HFFc6 (cell line): ENCODE measurements at places on chromosomes 2 and 18.

GRCh38 chr2:108910541-108911396 is 78.3 kb downstream of the EDAR start:
- no peak for DNase-seq

- DNase-seq, result no peak
Observed at GRCh38 chr2:70988151-70988550, 6.5 kb downstream of the TEX261 start.

GRCh38 chr2:209525834-209526281 is 102.0 kb downstream of the MAP2 start:
- peak; percentile 92 for DNase-seq

GRCh38 chr2:137951586-137951985 is 12.7 kb upstream of the HNMT start:
- DNase-seq, result peak; percentile 13

DNA sequence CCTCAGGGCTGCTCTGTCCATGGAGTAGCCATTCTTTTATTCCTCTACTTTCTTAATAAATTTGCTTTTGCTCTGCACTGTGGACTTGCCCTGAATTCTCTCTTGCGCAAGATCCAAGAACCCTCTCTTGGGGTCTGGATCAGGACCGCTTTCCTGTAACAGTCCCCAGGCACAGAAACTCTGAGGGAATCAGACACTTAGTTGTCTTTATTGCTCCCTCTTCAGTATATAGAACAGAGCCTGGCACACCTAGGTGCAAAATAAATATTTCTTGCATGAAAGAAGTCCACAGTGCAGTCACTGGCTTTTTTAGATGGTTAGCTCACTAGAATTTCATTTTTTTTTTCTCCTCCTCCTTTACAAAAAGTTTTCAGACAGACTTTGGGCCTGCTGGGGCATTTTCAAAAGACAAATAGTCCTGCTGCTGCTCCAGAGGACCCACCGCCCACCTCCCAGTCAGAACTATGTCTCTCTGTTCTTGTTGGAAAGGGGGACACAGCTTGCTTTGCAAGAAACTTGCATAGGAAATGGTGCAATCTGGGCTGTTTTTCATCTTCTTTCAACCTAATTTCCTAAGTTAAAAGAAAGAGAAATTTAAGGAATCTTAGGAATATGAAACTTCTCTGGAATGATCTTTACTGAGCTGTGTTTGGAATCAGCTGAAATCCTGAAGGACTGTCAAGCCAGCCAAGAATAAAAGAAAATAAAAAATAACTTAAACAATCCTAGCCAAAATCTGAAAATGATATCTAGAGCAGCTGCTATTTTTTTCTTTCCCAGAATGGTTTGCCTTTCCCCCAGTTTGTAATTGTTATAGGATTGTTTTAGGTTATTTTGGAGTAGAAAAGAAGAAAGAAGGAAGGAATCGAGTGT is 31.7 kb upstream of the MAP4K3 start:
- no peak for DNase-seq

DNA sequence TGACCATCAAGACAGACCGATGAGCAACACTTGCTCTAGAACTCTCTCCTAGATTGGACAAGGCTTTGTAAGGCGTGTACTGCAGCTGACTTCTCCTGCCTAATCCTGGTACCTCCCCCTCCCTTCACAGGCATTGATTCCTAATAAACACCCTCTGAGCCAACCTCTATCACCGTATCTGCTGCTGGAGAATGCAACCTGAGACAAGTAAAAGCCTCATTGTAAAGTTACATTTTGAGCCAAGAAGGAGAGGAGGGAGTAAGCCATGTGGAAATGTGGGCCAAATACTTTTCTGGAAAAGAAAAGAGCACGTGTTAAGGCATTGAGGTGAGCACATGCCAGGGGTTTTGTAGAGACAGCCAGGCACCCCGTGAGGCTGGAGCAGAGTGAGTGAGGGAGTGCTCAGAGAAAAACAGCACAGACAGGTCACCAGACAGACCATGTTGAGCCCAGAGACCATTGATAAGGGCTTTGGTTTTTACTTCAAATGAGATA is 2.6 kb upstream of the WDFY1 start:
- no peak for DNase-seq

- DNase-seq, result no peak
Observed at GRCh38 chr2:227627769-227628168, 10.5 kb downstream of the SCYGR4 start.

DNA sequence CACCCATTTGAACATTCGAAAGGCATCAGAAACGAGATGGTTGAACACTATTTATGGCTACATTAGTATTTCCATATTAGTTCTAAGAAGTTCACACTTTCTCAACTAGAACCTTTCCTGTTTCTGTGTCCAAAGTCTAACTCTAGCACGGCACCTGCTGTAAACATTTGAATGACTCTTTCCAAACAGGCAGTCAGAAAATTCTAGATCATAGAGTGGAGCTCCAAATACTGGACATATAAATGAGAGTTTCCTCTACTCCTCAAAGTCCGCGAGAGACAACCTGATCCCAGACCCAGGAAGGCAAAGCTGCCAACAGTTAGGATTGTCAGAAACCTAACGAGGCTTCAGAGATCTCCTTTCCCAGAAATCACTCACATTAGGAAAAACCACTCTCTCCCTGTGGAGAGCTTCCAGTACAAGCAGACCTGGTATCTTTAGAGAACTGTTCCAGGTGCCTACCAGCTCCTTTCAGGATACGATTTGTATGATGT is 10.6 kb downstream of the RND3 start:
- no peak for DNase-seq

DNA sequence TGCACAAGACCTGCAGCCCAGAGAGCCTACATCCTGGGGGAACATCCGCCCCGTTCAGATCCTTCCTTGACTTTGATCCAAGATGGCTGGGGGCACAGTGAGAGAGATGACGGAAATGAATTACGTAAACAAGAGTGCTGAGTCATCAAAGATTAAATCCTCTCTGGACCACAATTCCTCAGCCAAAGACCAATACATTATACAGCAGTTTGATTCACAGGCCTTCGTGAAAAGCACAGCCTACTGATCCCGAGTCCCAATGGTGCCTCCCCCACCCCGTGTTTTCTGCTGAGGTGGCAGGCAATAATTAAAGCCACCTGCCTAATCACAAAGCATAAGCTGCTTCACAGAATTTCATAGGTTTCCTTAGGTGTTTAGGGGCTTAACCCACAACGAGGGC is 43.0 kb downstream of the MYO5B start:
- no peak for DNase-seq

GRCh38 chr2:45192991-45193390 is 183.7 kb upstream of the SIX2 start:
- DNase-seq, result no peak

DNA sequence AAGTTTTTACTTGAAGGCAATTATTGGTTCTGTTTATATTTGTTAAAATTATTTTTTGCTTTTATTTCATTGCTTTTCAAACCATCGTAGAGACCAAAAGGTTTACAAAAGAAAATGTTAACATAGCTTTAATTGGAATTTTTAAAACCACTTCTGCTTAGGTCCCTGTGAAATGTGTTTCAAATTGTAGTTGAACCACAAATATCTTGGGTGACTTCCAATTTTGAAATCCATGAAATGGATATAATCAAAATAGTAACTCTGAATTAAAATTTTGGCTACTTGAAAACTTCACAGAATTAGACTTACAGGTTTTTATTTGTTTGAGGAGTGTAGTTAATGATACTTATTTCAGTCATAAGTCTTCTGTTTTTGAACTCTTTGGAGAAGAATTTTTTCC is 3.1 kb upstream of the SPAG16 start:
- DNase-seq, result no peak

DNA sequence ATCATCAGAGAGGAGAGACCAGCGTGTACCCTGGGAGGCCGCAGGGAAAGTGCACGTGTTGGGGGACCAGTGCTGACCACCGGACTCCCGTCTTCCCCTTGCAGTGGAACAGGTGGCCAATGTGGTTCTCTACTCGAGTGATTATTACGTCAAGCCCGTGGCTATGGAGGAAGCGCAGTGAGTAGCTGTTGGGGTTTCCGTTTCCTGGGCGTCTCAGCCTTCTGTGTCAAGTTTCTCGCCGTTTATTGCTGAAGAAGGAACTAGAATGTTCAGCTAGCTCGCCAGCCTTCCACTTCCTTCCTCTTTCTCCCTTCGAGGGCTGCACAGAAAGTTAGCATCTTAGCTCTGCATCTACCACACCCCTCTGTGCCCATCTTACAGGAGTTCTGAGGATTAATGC is 22.8 kb upstream of the DGKD start:
- no peak for DNase-seq

- DNase-seq, result peak; percentile 52
Observed at GRCh38 chr2:188974164-188974563, at the start of gene COL3A1. Gene COL3A1 (plus strand): TSS chr2:188974373. CDS start chr2:188974490, 117 bp downstream.

- peak; percentile 91 for DNase-seq
Observed at GRCh38 chr18:34707670-34708069, 2.4 kb upstream of the DTNA start.

DNA sequence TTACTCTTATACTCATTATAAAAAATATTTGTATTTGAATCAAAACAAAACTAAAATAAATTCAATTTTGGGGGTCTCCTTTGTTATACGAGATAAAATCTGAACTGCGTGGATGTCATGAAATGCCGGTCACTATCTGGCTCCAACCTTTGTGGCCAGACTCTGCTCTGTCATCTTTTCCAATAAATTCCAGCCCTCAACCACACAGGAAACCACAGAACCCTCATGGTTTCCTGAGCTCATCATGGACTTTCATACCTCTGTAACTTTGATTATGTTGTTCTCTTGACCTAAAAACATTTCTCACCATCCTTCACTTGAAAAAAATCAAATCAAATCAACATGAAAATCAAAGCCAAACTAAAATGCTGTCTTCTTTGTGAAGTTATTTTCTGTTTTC is 724.7 kb downstream of the METTL4 start:
- no peak for DNase-seq

GRCh38 chr2:239765076-239765845 is 259.9 kb downstream of the NDUFA10 start:
- DNase-seq, result no peak

DNA sequence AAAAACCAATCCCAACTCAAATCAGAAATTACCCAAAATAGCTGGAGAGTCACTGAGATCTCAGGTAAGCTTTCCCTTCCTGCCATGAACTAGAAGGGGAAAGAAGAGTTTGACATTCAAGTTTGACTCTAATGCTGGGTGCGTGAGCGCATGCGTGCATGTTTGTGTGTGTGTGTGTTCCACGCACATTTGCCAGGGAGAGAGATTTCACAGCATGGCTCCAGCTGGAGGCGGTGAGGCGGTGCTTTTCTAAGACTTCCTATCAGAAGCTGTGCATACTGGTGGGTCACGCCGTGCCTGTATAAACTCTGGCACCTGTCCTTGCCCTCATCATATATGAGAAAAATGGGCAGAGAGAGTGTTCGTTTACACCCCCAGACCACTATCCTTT is 116.2 kb downstream of the MSH2 start:
- no peak for DNase-seq

DNA sequence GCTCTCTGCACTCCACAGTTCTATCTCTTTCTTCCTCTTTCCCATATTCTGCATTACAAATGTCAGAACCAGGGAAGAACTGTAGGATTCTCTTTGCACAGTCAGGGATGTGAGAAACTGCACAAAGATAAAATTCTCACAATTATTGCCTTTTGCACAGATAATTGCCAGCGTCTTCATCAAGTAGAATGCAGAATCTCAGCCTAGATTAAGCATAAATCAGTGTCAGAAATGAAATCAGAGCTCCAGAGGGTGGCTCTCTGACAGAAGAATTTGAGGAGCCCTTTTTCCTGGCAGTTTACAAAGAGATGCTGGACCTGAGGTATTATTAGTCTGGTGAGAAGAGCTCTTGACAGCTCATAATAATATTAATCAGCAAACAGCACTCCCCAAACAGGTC is 173.1 kb downstream of the PTH2R start:
- no peak for DNase-seq

DNA sequence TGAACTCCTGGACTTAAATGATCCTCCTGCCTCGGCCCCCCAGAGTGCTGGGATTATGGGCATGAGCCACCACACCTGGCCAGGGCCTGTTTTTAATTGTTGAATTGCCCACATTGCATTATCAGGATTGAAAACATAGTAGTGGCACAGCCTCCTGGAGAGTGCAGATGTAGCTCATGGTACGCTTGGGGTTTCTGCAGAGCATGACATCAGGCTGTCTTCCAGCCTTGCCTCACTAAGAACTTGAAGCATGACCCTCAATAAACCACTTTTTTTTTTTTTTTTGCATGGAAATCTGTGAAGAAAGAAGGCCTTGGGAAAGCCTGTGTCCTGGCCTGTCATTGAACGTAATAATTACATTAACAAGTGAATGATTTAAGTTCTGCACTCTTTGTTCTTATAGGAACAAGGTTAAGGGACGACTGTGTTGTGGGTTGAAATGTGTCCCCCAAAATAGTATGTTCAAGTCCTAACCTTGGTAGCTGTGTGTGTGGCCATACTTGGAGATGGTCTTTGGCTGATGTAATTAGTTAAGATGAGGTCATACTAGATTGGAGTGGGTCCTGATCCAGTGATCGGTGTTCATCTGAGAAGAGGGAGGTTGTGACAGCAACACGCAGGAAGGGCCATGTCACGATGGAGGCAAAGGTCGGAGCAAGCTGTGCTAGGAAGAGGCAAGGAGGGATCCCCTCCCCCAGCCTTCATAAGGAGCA is 90.2 kb downstream of the AGAP1 start:
- DNase-seq, result no peak

DNA sequence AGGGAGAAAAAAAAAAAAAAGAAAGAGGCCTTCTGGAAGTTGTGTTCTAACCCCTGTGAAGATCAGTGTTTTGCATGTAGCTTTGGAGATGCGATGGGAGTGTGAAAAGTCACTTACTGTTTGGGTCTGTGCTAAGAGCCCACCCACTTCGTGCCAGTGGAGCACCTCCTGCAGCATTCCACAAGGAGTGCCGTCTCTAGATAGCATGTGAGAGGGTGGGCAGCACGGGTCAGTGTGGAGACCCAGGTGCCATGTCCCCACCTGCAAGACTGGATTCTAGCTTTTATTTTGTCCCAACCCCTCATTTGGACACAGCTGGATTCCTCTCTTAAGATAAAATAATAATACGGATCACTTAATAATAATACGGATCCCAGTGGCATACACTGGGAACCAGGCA is 12.5 kb upstream of the TMEM185B start:
- no peak for DNase-seq

GRCh38 chr2:153477636-153478288 is 800 bp downstream of the RPRM start:
- DNase-seq, result no peak

DNA sequence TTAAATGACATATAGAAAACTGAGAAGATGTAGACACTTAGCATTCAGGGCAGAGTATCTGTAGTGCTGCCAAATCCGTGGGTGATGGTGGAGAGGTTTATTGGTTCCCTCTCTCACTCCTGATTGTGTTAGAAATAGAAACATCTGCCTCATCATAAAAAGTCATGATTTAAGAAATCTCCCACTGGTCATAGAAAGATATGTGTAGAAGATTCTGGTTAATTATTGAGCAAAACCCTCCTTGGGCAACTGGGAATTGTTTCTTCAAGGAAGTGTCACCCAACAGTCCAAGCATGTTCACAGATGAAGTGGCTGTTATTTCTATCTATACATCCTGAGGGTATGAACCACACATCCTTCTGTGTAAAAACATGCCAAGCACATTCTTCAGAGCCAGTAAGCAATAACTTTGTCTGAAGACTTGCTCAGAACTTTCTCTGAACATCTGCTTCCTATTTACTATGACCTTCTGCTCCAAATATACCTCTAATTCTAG is 33.6 kb upstream of the CHRNA1 start:
- DNase-seq, result peak; percentile 76

GRCh38 chr2:190649035-190649797 is at the start of gene NAB1:
Gene NAB1 (plus strand): TSS chr2:190649083. CDS start chr2:190659177, 10,094 bp downstream.
- no peak for DNase-seq
